ENCODE measurements at places on chromosomes 7 and 10.

GRCh38 chr10:130807721-130808120 lies 503.8 kb downstream of the TCERG1L start:
- DNase-seq = no peak

DNA sequence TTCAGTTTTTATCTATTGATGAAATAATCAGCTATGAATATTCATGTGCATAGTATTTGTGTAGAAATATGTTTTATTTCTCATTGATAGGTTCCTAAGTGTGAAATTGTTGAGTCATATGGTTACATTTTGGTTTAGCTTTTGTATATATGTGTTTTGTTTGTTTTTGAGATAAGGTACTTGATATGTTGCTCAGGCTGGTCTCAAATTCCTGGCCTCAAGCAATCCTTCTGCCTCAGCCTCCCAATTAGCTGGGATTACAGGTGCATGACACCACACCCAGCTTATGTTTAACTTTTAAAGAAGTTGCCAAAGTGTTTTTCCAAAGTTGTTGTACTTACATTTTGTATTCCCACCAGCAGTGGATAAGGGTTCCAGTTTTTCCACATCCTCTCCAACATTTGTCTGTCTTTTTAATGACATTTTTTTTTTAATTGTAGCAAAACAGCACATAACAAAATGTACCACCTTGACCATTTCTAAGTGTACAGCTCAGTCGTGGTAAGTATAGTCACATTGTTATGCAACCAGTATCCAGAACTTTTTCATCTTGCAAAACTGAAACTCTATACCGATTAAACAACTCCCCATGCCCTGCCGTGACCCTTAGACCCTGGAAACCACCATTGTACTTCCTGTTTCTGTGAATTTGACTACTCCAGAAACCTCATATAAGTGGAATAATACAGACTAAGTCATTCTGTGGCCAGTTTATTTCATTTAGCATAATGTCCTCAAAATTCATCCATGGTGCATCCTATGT lies 12.6 kb upstream of the UBE2D1 start:
- no peak for DNase-seq

- DNase-seq = no peak
Measured at GRCh38 chr10:57952741-57953140, 315.0 kb downstream of the IPMK start.

DNA sequence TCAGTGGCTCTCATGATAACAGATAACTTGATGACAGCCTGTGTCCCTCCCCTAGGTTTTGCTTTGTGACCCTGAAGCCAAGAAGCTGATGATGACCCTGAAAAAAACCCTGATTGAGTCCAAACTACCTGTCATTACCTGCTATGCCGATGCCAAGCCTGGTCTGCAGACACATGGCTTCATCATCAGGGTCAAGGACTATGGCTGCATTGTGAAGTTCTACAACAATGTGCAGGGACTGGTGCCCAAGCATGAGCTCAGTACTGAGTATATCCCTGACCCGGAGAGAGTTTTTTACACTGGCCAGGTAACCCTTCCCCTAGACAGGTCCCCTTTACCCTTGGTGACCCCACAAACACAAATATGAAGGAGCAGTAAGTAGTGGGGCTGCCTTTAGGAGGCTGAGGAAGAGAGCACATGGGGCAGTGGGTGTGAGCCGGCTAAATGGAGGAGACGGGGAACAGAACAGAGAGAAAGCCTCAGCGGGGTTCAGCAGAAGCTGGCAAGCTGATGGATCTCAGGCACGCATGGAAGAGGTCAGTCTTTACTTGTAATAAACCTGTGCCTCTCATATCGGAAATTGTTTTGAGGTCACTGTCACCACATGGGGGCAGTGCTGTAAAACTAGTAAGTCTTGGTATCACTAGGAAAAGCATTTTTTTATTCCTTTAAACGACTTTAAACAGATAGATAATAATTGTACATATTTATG lies 20.2 kb downstream of the PDCD11 start:
- DNase-seq = peak; percentile 19

DNA sequence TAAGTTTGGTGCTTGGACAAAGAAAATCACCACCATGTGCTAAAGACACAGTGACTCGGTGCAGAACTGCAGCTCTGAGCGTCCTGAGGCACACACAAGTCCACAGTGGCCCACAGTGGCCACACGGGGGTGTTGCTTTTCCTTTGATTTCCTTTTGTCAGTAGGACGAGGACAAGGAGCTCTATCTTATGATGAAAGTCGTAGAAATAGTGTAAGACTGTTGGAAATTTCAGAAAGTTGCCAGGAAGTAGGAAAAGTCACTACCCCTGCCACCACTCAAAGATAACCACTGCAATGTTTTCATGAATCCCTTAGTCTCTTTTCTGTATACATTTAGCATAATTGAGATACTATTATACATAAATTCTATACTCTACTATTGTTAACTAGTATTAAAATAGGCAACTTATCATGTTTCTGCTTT lies 146.0 kb downstream of the TNS3 start:
- DNase-seq = no peak

- no peak for DNase-seq
Measured at GRCh38 chr7:300048-300447, 10.1 kb downstream of the FOXL3 start.

All from esophagus squamous epithelium (tissue), 5 donors.